ENCODE measurements at places on chromosomes 2 and 18. TPM values are rescaled to one million over a fixed set of nuclear protein-coding genes. Genes with fewer than 3 reads are reported as not detected.

- DNase-seq: no peak
- no peaks in the 10 kb centered on the region for H3K36me3 ChIP-seq
- peaks cover 39% of the 10 kb centered on the region for H3K27me3 ChIP-seq
- no peak overlapping the region for H3K4me3 ChIP-seq
Observed at GRCh38 chr2:26948800-26949199, 21.6 kb upstream of the MAPRE3 start.

GRCh38 chr18:57837917-57838548 is 34.9 kb upstream of the ATP8B1 start:
- no peak overlapping the region for H3K4me3 ChIP-seq
- DNase-seq: peak; percentile 63
- H3K4me1 ChIP-seq: peaks cover 34% of the 10 kb centered on the region
- H3K36me3 ChIP-seq: no peaks in the 10 kb centered on the region
- no peaks in the 10 kb centered on the region for H3K27me3 ChIP-seq

DNA sequence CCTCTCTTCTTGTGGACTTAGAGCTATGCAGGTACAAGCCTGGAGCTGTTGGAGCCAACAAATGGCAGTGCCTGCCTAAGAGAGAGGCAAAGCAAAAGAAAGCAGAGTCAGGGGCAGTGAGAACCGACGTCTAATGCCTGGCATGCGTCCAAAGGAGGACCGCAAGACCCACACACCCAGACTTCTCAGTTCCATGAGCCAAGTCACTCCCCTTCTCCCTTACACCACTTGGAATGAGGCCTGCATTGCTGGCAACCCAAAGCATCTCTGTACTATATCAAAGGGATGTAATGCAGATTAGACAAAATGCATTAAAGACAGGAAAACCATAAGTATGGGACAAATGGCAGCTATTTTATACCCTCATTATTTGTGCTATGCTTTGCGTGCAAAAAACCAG is 49.9 kb upstream of the RNU4ATAC start:
- H3K4me3 ChIP-seq: peak overlapping the region; percentile 11
- no peaks in the 10 kb centered on the region for H3K27me3 ChIP-seq
- peaks cover 61% of the 10 kb centered on the region for H3K4me1 ChIP-seq
- H3K36me3 ChIP-seq: no peaks in the 10 kb centered on the region

DNA sequence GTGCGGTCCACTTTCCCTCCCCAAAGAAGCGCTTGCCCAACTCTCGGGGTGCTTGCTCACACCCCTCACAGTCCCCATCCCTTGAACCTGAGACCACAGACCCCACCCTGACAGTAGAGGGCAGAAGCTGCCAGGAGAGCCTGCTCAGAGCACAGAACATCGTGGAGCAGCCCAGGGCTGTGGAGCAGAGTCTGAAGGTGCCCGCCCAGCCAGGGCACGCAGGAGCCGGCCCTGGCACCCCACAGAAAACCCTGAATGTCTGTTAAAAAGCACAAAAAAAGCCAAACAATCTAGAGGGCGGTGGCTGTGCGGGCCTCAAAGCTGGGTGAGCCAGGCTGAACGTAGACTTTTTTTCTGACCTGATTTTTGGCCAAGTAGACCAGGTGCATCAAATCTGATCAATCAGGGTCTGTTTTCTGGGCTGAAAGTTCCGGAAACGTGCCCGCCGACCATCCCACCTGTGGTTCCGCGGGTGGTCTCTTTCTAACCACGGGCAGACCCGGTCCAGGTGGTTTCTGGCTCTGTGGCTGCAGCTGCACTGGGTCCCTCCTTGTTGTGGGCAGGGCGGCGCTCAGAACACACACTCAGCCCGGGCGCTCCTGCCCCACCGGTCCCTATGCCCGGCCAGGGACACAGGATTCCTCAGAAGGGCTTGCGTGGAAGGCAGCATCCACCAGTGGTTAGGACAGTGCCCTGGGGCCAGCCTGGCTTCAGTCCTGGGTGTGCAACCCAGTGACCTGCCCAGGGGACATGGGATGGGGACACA is 66.3 kb downstream of the SLC66A2 start:
- no peaks in the 10 kb centered on the region for H3K27me3 ChIP-seq
- no peaks in the 10 kb centered on the region for H3K36me3 ChIP-seq
- H3K27ac ChIP-seq: no peak overlapping the region
- H3K4me1 ChIP-seq: no peaks in the 10 kb centered on the region
- no peak overlapping the region for H3K4me3 ChIP-seq
- no peak for DNase-seq

GRCh38 chr2:2889646-2890045 is 488.0 kb downstream of the EIPR1 start:
- no peak overlapping the region for H3K4me3 ChIP-seq
- no peak overlapping the region for H3K27ac ChIP-seq
- H3K36me3 ChIP-seq: no peaks in the 10 kb centered on the region
- H3K4me1 ChIP-seq: no peaks in the 10 kb centered on the region
- DNase-seq: no peak

Gene GREB1
- 1.1 TPM for total RNA-seq

DNA sequence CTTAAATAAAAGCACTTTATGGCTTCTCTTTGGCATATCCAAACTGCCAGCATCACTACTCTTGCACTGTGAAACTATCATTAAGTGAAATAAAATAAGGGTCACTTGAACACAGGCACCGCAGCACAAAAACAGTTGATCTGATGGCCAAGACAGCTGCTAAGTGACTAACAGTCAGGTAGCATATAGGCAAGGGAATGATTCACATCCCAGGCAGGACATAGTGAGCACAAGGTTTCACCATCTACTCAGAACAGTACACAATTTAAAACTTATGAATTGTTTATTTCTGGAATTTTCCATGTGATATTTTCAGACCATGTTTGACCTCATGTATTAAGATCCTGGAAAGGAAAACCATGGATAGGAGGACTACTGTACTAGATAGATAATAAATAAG is 214.2 kb downstream of the MREG start:
- no peak for DNase-seq
- H3K27me3 ChIP-seq: no peaks in the 10 kb centered on the region

DNA sequence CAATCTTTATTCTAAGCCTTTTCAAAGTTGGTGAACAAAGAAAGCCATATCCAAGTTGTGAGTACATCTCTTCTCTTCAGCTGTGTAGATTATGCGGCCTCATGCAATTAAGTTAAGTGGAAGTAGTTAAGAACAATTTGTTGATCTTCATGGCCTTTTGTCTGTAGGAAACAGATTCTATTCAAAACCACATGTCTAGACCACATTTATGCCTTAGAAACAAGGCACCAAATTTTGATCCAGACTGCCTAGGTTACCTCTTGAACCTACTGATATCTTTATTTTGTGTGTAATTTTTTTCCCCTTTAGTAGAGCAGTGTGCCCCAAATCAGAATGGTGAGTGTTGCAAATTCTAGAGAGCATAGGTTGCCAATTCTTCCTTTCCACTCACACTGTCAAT is 101.6 kb upstream of the CERS6 start:
- peaks cover 4% of the 10 kb centered on the region for H3K27me3 ChIP-seq
- H3K36me3 ChIP-seq: no peaks in the 10 kb centered on the region
- DNase-seq: no peak
- no peak overlapping the region for H3K4me3 ChIP-seq
- H3K4me1 ChIP-seq: no peaks in the 10 kb centered on the region

DNA sequence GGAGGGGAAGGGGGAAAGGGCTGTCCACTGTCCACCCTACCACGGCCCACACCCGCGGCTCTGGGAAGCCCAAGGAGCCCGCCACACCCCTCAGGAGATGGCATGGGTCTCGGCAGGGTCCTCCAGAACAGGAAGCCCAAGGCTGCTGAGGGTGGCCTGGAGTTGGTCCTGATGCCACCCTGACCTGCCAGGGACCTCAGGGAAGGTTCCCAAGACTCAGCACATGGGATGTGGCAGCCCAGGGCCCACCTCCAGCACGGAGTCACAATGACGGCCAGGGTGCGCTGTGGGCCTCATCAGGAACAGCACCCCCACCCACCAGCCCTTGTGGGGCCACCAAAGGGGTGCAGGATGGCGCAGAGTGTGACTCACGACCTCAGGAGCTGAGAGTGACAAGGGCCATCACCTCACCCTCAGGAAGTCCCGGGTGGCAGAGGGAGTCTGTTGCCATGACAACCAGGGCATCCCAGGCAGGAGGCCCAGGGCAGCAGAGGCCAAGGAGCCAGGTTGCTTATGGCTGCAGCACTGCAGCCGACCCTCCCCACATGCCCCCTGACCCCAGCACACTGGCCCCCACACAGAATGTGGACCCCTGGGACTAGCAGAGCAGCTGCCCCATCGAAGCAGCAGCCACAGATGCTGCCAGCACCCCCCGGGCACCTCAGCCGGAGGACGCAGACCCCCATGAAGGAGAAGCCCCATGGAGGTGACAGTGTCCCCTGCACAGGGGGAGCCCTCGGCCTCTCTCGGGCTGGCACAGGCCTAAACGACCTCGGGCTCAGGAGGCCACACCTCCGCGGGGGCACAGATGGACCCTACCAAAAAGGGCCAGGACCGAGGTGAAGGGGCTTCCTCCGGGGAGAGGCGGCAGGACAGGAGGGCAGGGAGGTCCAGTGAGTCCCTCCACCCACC is 34.3 kb downstream of the KIF1A start:
- H3K4me3 ChIP-seq: no peak overlapping the region
- H3K27me3 ChIP-seq: no peaks in the 10 kb centered on the region
- no peak overlapping the region for H3K27ac ChIP-seq
- peak; percentile 79 for DNase-seq
- H3K36me3 ChIP-seq: no peaks in the 10 kb centered on the region

Gene CD8A
- total RNA-seq: not detected

DNA sequence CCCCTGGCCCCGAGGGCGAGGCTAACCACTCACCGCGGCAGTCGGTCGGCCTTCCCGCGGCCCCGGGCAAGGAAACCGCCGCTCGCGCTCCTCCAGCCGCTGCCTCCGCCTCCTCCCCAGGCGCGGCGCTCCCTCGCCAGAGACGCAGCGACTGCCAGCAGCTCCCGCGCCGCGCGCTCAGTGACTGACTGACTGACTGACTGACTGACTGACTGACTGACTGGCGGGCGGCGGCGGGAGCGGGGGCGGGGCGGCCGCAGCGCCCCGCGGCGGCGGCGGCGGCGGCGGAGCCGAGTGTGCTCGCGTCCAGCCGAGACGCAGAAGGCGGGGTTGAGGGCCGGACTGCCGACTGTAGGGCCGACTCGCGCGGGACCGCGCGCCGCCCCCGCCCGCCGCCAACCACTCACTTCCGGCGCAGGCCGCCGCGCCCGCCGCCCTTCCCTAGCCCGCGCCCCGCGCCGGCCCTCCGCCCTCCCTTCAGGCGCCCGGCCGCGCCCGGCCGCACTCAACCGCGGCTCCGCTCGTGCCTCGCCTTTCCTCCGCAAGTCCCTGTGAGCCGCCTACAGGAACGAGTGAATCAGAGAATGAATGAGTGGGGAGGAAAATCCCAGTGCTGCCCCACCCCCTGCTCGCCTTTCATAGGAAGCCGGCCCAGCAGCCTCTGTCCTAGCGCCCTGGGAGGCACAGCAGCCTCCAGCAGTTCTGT is at the start of gene RAPH1:
TSS of gene RAPH1 (minus strand) at position 224 of the 706 bp plus-strand sequence. CDS start 39,948 bp downstream, outside the sequence.
- H3K27me3 ChIP-seq: no peaks in the 10 kb centered on the region
- peak within 1 kb of the TSS; percentile 98 for H3K27ac ChIP-seq
- peak; percentile 98 for DNase-seq
- peaks cover 2% of the 10 kb centered on the region for H3K36me3 ChIP-seq
- H3K4me1 ChIP-seq: peaks cover 12% of the 10 kb centered on the region

Gene ABCA12
- under 0.01 TPM for total RNA-seq

Gene RSAD2
- total RNA-seq: 0.72 TPM

- no peaks in the 10 kb centered on the region for H3K27me3 ChIP-seq
- no peaks in the 10 kb centered on the region for H3K4me1 ChIP-seq
- H3K36me3 ChIP-seq: no peaks in the 10 kb centered on the region
- DNase-seq: peak; percentile 49
- H3K4me3 ChIP-seq: no peak overlapping the region
Observed at GRCh38 chr18:75683426-75683825, 255.9 kb upstream of the SMIM21 start.

DNA sequence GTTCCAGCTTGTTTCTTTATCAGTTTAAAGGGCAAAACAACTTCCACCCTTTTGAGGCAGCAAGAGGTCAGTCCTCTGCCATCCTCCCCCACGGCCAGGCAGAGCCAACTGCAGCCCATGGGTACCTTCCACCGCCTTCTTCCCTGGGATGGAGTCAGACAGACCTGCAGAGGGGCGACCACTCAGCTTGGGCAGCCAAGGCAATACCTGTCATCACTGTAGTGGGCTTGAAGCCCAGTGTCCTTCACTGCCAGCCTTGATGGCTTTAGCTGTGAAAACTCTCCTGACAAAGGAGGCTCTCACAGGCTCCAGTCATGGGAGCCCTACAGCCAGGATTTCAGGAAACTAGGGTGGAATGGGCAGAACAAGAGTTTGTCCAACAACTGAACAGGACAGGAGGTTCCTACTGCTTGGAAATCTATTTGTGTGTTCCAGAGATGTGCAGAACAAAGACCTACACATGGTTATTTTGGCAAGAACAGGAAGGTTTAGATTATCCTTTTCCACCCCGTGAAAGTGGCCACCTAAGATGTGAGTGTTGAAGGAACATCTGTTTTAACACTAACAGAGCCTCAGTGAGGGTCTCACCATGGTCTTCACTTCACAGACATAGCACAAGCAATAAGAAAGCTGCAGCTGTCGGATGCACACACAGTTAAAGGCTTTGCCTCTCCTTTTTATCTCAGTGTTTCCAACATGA is 93.9 kb upstream of the RMDN2 start:
- DNase-seq: no peak
- H3K27me3 ChIP-seq: no peaks in the 10 kb centered on the region
- H3K27ac ChIP-seq: no peak overlapping the region

Gene CLK1
- 77.2 TPM for total RNA-seq

DNA sequence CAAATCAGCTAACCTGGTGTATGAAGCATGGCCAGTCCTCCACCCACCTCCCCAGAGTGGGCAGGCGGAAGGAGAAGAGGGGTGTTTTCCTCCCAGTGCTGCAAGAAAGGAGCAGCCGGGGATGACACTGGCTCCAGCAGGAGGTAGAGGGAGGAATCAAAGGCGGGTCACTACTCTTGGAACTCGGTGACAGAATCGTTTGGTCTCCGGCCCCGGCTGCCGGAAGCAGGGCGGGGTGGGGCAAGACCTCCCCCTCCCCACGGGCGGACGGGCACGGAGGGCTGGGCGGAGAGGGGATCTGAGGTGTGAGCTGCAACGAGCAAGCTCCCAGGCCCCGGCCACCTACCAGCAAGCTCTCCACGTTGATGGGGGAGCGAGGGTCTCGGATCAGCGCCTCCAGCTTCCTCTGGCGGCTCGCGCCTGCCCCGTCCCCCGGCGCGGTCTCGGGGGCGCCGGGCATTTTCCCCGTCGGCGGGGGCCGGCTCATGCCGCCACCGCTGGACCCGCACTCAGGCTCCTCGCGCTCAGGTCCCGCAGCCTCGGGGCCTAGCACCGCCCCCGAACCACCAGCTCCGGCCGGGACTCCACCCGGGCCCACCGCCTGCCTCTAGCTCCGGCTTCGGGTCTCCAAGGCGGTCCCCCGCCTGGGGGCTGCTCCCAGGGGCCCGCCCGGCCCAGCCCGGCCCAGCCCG is 640 bp downstream of the ROCK2 start:
- H3K4me1 ChIP-seq: peaks cover 17% of the 10 kb centered on the region
- peak overlapping the region; percentile 73 for H3K27ac ChIP-seq
- H3K4me3 ChIP-seq: peak overlapping the region; percentile 78
- H3K36me3 ChIP-seq: no peaks in the 10 kb centered on the region

Gene COLEC12
- 56.9 TPM for total RNA-seq

Data from osteoblast (primary cell).